ENCODE measurements at places on chromosomes 13 and 19. TPM values are rescaled to one million over a fixed set of nuclear protein-coding genes. Genes with fewer than 3 reads are reported as not detected.

Gene DZIP1
- 0.33 TPM for total RNA-seq

Gene PPP1R13L
- total RNA-seq: 8.1 TPM

Gene GSX1
- not detected for total RNA-seq

Gene CFAP97D2
- not detected for total RNA-seq

Gene EDDM13
- not detected for total RNA-seq

Gene FAM98C
- 29.8 TPM for total RNA-seq

Gene CCDC122
- total RNA-seq: 2.0 TPM

All from activated CD4-positive, alpha-beta memory T cell treated with anti-CD3 and anti-CD28 coated beads for 36 hours (primary cell).